Lower lobe of right lung (tissue), 2 donors: ENCODE measurements at places on chromosomes 12 and 14. TPM values are rescaled to one million over a fixed set of nuclear protein-coding genes. Genes with fewer than 3 reads are reported as not detected.

GRCh38 chr12:12718381-12718759, 1.2 kb downstream of the CDKN1B start:
- H3K4me3 ChIP-seq = peak overlapping the region; percentile 91
- no peak for DNase-seq
- peaks cover 26% of the 10 kb centered on the region for H3K36me3 ChIP-seq

DNA sequence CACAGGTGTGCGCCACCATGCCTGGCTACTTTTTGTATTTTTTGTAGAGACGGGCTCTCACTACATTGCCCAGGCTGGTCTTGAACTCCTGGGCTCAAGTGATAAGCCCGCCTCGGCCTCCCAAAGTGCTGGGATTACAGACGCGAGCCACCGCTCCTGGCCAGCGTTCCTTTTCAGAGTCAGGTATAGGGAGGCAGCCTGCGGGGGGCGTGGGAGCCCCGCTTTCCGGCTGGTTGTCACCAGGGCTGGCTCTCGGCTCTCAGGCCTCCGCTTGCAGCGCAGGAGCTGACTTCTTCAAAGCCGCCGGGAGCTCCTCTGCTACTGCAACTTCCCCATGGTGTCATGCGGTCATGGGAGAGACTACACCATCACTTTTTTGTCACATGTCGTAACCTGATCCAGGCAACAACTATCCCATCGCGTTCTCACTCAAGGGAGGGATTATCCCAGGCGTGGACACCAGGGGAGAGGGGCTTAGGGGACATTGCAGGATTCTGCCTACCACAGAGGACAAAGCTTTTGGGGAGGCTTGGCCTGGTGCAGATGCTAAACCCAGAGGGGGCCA, 129.4 kb downstream of the SCARB1 start:
- H3K4me1 ChIP-seq = peaks cover 31% of the 10 kb centered on the region
- H3K27me3 ChIP-seq = no peaks in the 10 kb centered on the region

GRCh38 chr14:86961106-86961716, 1031.8 kb downstream of the GALC start:
- no peaks in the 10 kb centered on the region for H3K4me1 ChIP-seq
- no peak for DNase-seq
- H3K27me3 ChIP-seq = no peaks in the 10 kb centered on the region
- H3K4me3 ChIP-seq = no peak overlapping the region
- H3K36me3 ChIP-seq = no peaks in the 10 kb centered on the region
- no peak overlapping the region for H3K27ac ChIP-seq

The CCDC197 gene
- not detected for total RNA-seq

GRCh38 chr12:69028941-69029729, 96.2 kb upstream of the CPM start:
- H3K27me3 ChIP-seq = no peaks in the 10 kb centered on the region
- no peak overlapping the region for H3K27ac ChIP-seq
- H3K4me3 ChIP-seq = no peak overlapping the region
- DNase-seq = no peak
- H3K36me3 ChIP-seq = no peaks in the 10 kb centered on the region
- H3K4me1 ChIP-seq = no peaks in the 10 kb centered on the region

DNA sequence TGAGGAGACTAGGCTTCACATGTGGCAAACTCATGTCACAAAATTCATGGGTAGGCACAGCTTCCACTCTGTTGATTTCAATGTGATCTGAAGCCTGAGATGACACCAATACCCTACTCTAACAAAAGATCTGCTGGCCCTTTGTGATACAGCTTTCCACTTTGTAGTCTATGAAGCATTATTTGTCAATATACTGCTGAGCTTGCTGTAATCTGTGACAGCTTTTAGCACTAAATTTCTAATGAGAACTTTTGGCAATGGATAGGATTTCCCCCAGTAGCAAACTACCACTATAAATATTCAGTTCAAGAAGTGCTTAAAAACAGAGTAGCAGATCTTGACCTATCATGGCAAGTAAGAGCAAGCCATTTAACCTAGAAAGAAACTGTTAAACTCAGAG, 5.6 kb upstream of the HEATR5A start:
- H3K27ac ChIP-seq = no peak overlapping the region
- H3K27me3 ChIP-seq = no peaks in the 10 kb centered on the region
- DNase-seq = no peak
- H3K4me1 ChIP-seq = peaks cover 2% of the 10 kb centered on the region

The CD163L1 gene
- total RNA-seq = 4.5 TPM

DNA sequence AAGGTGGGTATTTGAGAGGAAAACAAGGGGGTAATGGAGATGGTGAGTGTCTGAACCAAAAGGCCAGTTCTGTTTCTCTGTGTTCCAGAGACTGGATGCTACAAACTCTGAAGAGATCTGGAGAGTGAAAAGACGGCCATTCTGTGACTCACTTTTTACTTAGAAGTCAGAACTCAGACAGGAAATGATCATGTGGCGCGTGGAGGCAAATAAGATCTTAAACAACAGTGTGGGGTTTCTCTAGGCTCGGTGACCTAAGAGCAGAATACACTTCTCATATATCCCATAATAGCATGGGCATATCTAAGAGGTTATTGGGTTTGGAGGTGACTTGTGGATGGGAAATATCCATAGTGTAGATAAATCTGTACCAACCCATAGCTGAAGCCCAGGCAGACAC, 463.5 kb downstream of the TMEM132D start:
- H3K27ac ChIP-seq = no peak overlapping the region
- H3K4me1 ChIP-seq = no peaks in the 10 kb centered on the region
- no peak overlapping the region for H3K4me3 ChIP-seq
- H3K36me3 ChIP-seq = no peaks in the 10 kb centered on the region

DNA sequence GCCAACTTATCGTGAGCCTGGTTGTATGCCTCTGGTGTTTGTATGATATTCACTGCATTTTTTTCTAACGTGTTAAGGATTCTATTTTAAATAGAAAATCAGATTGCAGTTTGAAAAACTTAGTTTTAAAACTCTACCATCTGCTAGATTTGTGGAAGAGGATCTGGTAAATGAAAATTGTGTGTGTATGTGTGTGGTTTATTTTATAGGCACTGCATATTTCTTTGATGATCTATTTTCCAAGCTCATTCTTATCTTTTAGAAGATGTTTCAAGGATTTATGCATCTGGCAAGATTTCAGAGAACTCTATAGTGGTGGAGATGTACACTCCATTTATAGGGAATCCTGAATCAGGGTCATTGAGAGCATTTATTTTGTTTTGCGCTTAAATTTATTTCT, 69.8 kb downstream of the HMGA2 start:
- H3K36me3 ChIP-seq = no peaks in the 10 kb centered on the region
- peaks cover 16% of the 10 kb centered on the region for H3K4me1 ChIP-seq
- H3K27me3 ChIP-seq = no peaks in the 10 kb centered on the region
- no peak for DNase-seq
- no peak overlapping the region for H3K4me3 ChIP-seq
- no peak overlapping the region for H3K27ac ChIP-seq

DNA sequence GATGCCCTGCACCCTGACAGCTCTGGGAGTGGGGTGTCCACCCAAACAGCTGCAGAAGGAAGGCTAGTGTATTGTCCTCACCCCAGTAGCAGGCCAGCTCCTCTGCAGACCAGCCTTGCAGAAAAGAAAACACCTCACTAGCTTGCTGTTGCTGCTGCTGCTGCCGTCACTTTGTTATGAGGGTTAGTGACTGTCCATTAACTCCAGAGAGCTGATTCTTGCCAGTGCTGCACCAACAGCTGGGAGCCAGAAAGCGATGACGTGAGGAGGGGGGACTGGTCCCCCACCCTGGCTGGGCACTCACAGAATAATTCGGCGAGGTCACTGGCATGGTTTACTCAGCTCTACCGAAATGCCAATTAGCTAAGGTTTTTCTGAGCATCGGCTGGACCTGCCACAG, 2.8 kb downstream of the SYNDIG1L start:
- no peak for DNase-seq
- peaks cover 21% of the 10 kb centered on the region for H3K27me3 ChIP-seq
- no peak overlapping the region for H3K4me3 ChIP-seq
- peaks cover 3% of the 10 kb centered on the region for H3K4me1 ChIP-seq

DNA sequence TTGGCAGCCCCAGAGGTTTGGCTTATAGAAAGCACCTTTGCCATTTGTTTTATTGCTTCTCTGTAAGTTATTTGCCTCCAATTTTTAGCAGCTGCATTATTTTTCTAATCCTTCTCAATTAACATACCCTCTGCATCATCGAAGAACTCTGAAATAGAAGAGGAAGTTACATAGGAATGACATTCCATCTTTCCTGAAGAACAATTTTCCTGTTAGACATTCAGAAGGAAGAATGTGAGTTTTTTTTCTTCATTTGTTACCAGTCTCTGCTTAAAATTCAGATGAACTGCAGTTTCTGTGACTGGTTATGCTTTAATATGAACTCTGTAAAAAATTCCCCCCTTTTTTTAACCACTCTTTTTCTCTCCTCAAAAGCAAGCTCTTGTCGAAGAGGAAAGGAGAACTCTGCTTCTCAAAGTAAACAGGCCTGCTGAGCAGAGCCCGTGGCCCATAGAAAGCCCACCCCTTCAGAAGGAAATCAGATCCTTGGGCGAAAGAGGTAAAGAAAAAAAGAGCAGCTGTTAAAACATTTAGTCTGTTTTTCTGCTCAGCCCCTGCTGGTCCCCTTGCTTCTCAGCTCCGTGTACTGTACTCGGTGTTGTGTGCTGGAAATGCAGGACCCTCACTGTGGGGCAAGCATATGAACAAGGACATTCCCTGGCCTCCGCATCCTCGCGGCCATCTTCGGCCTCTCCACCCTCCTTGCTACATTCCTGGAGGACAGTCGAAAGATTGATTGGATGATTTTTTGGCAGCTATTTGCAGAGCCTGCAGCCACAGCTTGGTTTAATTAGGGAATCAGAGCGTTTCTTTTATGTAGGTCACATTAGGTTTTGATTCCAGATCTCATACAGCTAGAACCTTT, 164.4 kb upstream of the LRIG3 start:
- H3K4me3 ChIP-seq = no peak overlapping the region
- no peaks in the 10 kb centered on the region for H3K27me3 ChIP-seq
- H3K36me3 ChIP-seq = no peaks in the 10 kb centered on the region
- no peak overlapping the region for H3K27ac ChIP-seq
- H3K4me1 ChIP-seq = peaks cover 5% of the 10 kb centered on the region

DNA sequence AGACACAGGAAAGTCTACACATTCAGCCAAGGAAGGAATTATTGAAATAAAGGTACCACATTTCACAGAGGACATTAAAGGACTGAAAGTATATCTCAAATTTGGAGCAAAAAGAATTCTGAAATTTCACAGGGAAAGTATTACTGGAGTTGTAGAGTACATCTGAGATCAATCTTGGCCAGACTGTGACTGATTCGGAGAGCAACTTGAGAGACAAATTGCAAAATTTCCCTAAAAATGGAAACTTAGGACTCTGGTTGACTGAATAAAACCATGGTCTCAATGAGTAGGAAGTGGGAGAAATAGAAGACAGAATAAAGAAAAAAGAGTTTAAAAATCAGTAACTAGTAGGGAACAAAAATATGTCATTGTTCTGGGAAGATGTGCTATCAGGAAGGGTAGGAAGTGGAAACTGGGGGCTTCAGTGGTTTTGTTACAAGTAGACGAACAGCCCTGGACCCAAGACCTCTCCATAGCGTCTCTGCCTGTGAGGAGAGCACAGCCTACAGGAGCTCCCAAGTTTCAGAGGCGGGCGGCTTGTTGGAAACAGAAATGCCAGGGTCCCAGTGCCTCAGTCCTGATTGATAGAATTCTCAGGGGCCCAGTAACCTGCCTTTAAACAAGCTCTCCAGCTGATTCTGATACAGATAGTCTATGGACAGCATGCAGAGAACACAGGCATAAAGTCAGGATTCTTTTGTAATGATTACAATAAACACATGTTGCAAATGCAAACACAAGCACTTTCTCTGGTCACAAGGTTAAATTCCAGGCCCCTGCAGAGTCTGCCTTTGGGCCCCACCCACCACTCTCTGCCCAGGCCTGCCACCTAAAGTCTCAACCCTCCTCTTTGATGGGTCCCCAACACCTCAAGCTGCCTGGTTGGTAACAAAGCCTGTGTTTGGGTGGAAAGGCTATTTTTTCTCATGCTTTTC, 63.1 kb downstream of the BBS10 start:
- no peaks in the 10 kb centered on the region for H3K4me1 ChIP-seq
- no peak overlapping the region for H3K4me3 ChIP-seq
- H3K27ac ChIP-seq = peak overlapping the region; percentile 28
- H3K27me3 ChIP-seq = no peaks in the 10 kb centered on the region
- H3K36me3 ChIP-seq = no peaks in the 10 kb centered on the region

The RBP5 gene
- total RNA-seq = 1.1 TPM

- H3K27ac ChIP-seq = no peak overlapping the region
- H3K27me3 ChIP-seq = no peaks in the 10 kb centered on the region
- H3K36me3 ChIP-seq = no peaks in the 10 kb centered on the region
- no peak overlapping the region for H3K4me3 ChIP-seq
- H3K4me1 ChIP-seq = no peaks in the 10 kb centered on the region
These were observed 71.5 kb upstream of the DCD start for GRCh38 chr12:54719691-54720090.

The AHNAK2 gene
- total RNA-seq = 10.8 TPM

DNA sequence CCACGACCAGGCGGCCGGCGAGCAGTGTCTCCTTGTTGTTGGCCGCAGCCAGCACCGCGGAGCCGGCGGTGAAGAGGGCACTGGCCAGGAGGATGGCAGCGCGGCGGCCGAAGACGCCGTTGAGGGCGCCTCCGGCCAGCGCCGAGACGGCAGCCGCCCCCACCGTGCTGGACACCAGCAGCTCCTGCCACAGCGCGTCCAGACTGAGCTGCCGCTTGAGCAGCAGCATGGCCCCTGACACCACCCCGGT, 691 bp downstream of the SLC2A13 start:
- H3K27me3 ChIP-seq = no peaks in the 10 kb centered on the region
- no peaks in the 10 kb centered on the region for H3K36me3 ChIP-seq
- H3K4me3 ChIP-seq = peak overlapping the region; percentile 90
- peaks cover 33% of the 10 kb centered on the region for H3K4me1 ChIP-seq
- peak overlapping the region; percentile 83 for H3K27ac ChIP-seq

GRCh38 chr12:3624273-3624672, 128.6 kb downstream of the CRACR2A start:
- H3K27ac ChIP-seq = no peak overlapping the region
- DNase-seq = no peak
- H3K4me3 ChIP-seq = no peak overlapping the region
- H3K36me3 ChIP-seq = no peaks in the 10 kb centered on the region
- no peaks in the 10 kb centered on the region for H3K4me1 ChIP-seq
- H3K27me3 ChIP-seq = no peaks in the 10 kb centered on the region
